ENCODE measurements at places on chromosomes 5 and 9. TPM values are rescaled to one million over a fixed set of nuclear protein-coding genes. Genes with fewer than 3 reads are reported as not detected.

DNA sequence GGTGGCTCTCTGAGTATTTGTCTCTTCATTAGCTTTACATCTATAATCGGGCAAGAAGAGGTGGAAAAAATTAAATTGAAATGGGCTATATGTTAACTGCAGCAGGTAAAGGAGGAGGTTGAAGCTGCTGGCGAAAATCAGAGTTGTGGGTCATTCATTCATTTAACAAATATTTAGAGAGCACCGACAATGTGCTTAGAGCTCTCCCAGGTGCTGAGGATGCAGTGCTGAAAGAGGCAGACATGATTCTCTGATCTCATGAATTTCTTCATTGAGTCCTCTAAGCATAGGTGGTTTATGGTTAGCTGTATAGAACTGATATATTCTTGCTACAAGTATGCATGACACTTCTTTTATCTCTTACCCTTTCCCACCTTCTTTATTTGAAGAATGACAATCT, 243.4 kb downstream of the RFX3 start:
- no peaks in the 10 kb centered on the region for H3K27me3 ChIP-seq
- H3K27ac ChIP-seq: no peak overlapping the region
- peaks cover 12% of the 10 kb centered on the region for H3K36me3 ChIP-seq

CAMK2A gene
- polyA plus RNA-seq: not detected

GRCh38 chr9:77883846-77884771, 147.5 kb downstream of the GNAQ start:
- DNase-seq: no peak
- no peaks in the 10 kb centered on the region for H3K36me3 ChIP-seq
- H3K27ac ChIP-seq: no peak overlapping the region
- no peaks in the 10 kb centered on the region for H3K4me1 ChIP-seq
- H3K4me3 ChIP-seq: no peak overlapping the region

CFAP157 gene
- polyA plus RNA-seq: 0.03 TPM

GRCh38 chr9:99143655-99144054, 38.7 kb downstream of the TGFBR1 start:
- H3K27ac ChIP-seq: no peak overlapping the region

KCNMB1 gene
- polyA plus RNA-seq: 0.06 TPM

TAF1L gene
- not detected for polyA plus RNA-seq

PTPRD gene
- not detected for polyA plus RNA-seq

DNA sequence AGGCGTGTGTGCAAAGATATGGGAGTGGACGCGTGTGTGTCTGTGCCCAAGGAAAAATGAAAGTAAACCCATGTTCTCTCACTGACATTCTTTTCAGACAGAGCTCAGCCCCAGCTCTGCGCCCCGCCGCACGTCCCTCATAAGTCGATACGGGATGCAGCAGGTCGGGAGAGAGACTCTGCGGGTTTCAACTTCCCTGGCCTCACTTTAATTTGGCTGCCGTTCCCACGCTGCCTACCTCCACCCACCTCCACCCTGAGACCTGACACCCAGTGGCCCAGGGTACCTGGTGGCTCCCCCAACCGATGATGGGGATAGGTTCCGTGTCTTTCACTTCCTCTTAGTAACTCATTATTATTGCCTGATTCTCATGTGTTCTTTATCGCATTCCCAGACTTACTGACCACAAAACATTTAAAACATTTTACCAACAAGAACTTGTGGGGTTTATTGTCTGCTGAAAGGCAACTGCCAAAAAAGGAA, 19.4 kb downstream of the LHX2 start:
- no peak overlapping the region for H3K4me3 ChIP-seq
- H3K36me3 ChIP-seq: no peaks in the 10 kb centered on the region
- peaks cover 17% of the 10 kb centered on the region for H3K27me3 ChIP-seq
- no peaks in the 10 kb centered on the region for H3K4me1 ChIP-seq
- DNase-seq: no peak

DNA sequence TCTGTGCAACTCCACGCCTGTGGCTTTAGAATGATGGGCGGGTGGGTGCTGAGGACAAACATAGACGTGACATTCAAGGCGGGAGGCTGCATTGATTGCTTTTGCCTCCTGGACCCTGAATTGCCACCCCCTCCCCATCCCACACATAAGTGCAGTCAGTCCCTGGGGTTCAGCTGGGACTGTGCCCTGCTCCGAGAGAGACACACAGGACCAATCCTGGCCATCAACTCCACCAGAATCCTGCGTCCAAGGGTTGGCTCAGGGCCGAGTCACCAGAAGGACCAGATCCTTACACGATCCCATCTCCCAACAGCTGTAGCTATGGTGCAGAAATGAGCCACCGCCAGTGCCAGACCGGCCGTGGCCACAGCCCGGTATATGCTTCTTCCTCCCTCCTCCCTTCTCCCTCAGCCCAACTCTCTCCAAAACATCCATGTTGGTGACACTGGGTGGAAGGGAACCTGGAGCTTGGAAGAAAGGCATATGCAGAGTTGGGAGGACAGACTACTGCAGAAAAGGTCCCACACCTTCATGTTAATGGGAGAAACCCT, 27.4 kb downstream of the IRX2 start:
- H3K4me3 ChIP-seq: no peak overlapping the region
- H3K27me3 ChIP-seq: no peaks in the 10 kb centered on the region
- no peak overlapping the region for H3K27ac ChIP-seq
- no peaks in the 10 kb centered on the region for H3K36me3 ChIP-seq

GRCh38 chr5:64667068-64667467, 23.2 kb upstream of the SHISAL2B start:
- no peaks in the 10 kb centered on the region for H3K4me1 ChIP-seq
- H3K4me3 ChIP-seq: no peak overlapping the region
- DNase-seq: no peak
- H3K27ac ChIP-seq: no peak overlapping the region

GRCh38 chr5:159426694-159427093, 96.4 kb upstream of the IL12B start:
- no peak overlapping the region for H3K4me3 ChIP-seq
- H3K36me3 ChIP-seq: no peaks in the 10 kb centered on the region
- H3K4me1 ChIP-seq: peaks cover 56% of the 10 kb centered on the region
- peak overlapping the region; percentile 84 for H3K27ac ChIP-seq
- no peak for DNase-seq

DNA sequence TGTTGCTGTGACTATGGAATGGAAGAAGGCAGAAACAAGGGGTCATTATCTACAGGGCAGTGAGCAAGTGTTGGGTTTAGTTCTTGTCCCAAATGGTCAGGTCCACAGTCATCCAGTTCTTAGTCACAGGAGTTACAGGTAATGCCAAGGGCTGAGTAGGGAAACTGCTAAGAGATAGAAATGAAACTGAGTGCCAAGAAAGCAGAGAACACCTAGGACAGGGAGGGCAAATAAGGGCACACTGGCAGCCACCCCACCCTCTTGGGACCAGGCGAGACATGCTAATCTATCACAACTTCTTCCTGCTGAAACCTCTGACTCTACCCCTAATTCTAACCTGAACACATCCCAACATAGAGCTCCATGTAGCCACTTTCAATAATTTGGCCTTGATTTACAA, 103.2 kb downstream of the KLF4 start:
- no peaks in the 10 kb centered on the region for H3K4me1 ChIP-seq
- no peak overlapping the region for H3K27ac ChIP-seq
- H3K36me3 ChIP-seq: no peaks in the 10 kb centered on the region
- H3K4me3 ChIP-seq: no peak overlapping the region
- H3K27me3 ChIP-seq: peaks cover 3% of the 10 kb centered on the region

- no peaks in the 10 kb centered on the region for H3K27me3 ChIP-seq
- DNase-seq: no peak
- H3K36me3 ChIP-seq: no peaks in the 10 kb centered on the region
- no peak overlapping the region for H3K27ac ChIP-seq
- no peak overlapping the region for H3K4me3 ChIP-seq
These were observed 51.4 kb downstream of the RNF130 start for GRCh38 chr5:180020176-180020575.

FBP2 gene
- not detected for polyA plus RNA-seq

GRCh38 chr5:108747774-108748400, at the start of gene FER:
Gene FER, plus strand, starts transcription at chr5:108747897. Its CDS starts 50,286 bp downstream, at chr5:108798183.
- H3K4me1 ChIP-seq: peaks cover 14% of the 10 kb centered on the region
- H3K36me3 ChIP-seq: no peaks in the 10 kb centered on the region
- DNase-seq: peak; percentile 81
- H3K4me3 ChIP-seq: peak within 1 kb of the TSS; percentile 74

DNA sequence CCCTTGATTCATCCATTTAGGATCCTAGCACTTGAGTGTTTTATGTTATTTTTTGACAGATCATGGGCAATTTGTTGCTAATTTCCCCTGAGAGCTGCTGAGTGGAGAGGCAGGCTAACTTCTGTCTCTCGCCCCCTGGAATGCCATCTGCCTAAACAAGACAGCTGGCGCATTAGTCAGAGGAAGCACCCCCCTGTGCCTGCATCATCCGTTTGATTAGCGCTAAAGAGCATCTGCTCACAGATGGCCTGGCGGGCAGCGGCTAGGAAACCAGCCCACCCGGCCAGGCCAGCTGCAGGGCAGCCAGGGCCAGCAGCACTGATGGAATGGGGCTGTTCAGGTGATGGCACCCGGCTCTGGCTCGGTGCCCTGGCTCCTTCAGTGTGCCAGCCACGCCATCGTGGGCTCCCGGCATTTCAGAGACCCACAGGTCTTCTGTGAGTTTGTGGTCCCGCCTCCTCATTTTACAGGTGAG, 22.9 kb upstream of the ASS1 start:
- H3K27ac ChIP-seq: no peak overlapping the region
- no peak overlapping the region for H3K4me3 ChIP-seq
- H3K36me3 ChIP-seq: no peaks in the 10 kb centered on the region
- no peaks in the 10 kb centered on the region for H3K4me1 ChIP-seq
- H3K27me3 ChIP-seq: peaks cover 2% of the 10 kb centered on the region

TMEM232 gene
- 0.72 TPM for polyA plus RNA-seq

GRCh38 chr9:114178756-114179450, 23.6 kb downstream of the COL27A1 start:
- H3K36me3 ChIP-seq: no peaks in the 10 kb centered on the region
- H3K27ac ChIP-seq: no peak overlapping the region
- DNase-seq: no peak
- H3K4me3 ChIP-seq: no peak overlapping the region
